MG63 (cell line): ENCODE measurements at places on chromosomes 7 and 10. TPM values are rescaled to one million over a fixed set of nuclear protein-coding genes. Genes with fewer than 3 reads are reported as not detected.

DNA sequence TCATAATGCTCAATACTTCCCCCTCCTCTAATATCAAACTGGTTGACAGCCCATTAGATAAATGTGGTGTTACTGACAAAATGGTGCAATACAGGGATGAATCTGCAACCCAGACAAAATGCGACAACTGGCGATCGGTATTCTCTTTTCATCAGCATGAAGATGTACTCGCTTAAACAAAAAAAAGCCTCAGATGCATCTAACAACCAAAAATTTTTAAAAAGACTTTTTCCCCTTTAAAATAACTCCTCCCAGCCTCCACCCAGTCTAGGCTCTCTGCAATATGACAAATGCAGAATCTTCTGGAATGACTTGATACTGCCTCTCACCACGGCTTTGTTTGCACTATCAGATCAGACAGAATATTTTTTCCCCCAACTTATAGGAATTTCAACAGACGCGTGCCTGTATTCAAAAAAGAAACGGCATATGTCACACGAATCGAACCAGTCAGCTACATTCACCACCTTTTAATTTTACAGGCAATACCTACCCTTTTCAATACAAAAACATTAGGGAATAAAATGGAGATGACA lies 1.2 kb downstream of the YWHAG start:
- DNase-seq = no peak

GRCh38 chr7:143223784-143224183 lies 1.9 kb downstream of the TAS2R40 start:
- DNase-seq = no peak

DNA sequence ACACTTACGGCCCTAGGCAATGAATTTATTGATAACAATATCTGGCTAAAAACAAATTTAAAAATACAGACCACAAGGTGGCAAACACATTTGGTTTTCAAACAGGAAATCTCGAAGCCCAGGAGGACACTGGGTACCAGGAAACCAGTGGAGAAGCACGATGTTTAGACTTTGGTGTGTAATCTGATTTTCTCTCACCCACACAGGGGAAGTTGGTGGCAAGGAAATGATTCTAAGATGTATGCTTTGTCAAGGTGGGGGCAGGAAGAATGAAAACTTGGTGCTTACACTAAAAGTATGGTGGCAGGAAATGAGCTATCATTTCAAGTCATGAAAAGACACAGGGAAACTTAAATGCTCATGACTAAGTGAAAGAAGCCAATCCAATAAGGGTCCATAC lies 113.2 kb upstream of the ANKRD1 start:
- no peak for DNase-seq

DNA sequence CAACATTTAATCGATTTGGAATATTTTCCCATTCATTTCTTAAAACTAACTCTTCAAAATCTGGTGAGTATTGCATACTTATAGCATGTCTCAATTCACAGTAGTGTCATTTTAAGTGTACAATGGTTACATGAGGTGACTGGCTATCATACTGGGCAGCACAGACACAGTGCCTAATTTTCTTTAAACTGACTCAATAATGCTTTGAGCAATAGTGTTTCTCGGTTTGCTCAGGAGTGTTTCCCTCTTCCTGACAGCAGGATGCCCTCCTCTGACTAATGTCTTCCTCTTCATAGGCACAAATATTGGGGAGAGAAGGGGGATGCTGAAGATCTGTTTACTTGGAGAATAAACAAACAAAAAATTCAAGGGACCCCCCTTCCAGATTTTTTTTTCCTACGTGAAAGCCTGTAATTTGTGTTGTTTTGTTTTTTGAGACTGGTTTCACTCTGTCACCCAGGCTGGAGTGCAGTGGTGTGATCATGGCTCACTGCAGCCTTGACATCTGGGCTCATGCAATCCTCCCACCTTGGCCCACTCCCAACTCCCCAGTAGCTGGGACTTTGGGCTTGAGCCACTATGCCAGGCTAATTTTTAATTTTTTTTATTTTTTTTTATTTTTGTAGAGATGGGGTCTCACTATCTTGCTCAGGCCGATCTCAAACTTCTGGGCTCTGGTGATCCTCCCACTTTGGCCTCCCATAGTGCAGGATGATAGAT lies 2.2 kb downstream of the MRC1 start:
- peak; percentile 8 for DNase-seq

The CCDC146 gene
- total RNA-seq = 0.07 TPM in 1 of 2 replicates, not detected in the other

The CFAP70 gene
- total RNA-seq = 2.8 and 4.1 TPM in 2 replicates

The AGAP4 gene
- 0.76 and 2.2 TPM in 2 replicates for total RNA-seq

GRCh38 chr10:72814099-72814790 lies 79.3 kb upstream of the OIT3 start:
- DNase-seq = peak; percentile 61

The PLXNA4 gene
- total RNA-seq = not detected in 2 replicates

The C10orf143 gene
- 2.8 and 3.6 TPM in 2 replicates for total RNA-seq

DNA sequence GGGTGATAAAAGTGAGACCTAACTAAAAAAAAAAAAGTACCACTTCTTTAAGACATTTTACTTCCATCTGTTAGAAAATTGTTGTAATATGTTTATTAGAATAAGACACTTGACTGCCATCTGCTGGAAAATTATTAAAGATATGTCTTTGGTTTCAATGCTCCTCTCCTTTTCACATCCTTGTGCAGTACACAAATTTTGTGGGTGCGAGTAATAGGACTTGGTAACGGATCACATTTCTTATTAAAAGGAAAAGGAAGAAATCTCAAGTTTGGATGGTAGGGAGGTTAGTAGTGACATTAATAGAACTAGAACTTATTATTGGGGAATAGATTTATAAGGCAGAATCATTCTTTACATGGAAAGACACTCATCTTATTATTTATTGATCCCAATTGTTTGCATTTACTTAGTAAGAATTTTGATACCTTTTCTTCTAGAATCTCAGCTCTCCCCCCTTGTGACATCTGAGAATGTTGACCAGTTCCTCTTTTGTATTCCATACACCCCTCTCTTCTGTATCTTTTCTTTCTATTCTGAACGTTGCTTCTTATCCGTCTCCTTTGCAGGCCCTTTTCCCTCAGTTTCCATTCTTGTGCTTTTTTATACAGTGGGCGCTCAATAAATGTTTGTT lies 43.0 kb upstream of the RPA3 start:
- no peak for DNase-seq

- DNase-seq = peak; percentile 52
Observed at GRCh38 chr7:26993816-26994810, 101.7 kb downstream of the HOXA1 start.

GRCh38 chr7:129616530-129616929 lies 5.0 kb downstream of the NRF1 start:
- DNase-seq = no peak

GRCh38 chr10:103932271-103932670 lies 14.3 kb upstream of the STN1 start:
- DNase-seq = no peak

The PTPN12 gene
- total RNA-seq = 11.5 and 15.5 TPM in 2 replicates

DNA sequence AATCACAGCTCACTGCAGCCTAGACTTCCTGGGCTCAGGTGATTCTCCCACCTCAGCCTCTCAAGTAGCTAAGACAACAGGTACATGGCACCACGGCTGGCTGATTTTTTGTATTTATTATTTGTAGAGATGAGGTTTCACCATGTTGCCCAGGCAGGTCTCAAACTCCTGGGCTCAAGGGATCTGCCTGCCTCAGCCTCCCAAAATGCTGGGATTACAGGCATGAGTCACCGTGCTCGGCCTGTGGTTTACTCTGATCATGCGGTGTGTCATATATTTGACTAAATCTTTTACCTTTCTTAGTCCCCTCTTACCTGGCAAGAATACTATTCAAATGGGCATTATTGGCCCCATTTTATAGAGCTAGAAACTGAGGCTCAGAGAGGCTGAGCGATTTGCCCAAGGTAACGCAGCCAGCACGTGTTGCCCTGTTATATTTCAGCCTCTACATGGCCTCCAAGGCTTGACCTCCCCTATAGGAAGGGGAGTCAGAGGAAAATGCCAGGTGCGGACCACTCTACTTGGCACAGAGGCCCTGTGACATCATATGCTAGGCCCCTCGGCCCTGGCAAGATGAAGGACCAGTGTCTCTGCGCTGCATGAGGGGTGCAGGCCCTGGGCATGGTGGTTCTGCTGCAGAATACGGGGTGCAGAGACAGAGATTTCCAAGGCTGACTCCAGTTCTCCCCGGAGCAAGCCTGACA lies 8.2 kb downstream of the ZCCHC24 start:
- peak; percentile 43 for DNase-seq

The HOXA10 gene
- total RNA-seq = 18.0 and 26.7 TPM in 2 replicates

DNA sequence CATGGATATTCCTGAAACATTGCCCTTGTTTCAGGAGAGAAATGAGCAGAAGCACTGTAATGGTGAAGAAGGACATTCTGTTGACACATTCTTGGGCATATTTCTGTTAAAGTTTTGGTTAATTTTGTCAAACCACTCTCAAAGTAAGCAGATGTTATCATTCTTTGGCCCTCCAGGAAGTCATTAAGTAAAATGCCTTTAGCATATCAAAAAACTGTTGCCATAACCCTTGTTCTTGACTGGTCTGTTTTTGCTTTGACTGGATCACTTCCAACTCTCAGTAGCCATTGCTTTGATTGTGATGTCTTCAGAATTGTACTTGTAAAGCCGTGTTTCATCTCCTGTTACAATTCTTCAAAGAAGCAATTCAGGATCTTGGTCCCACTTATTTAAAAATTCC lies 404.3 kb upstream of the LRRTM3 start:
- no peak for DNase-seq

The PTEN gene
- 19.6 and 25.0 TPM in 2 replicates for total RNA-seq

The HTRA1 gene
- total RNA-seq = 26.0 and 40.8 TPM in 2 replicates

The AKR1B15 gene
- total RNA-seq = not detected in 2 replicates

- DNase-seq = no peak
Observed at GRCh38 chr7:130865408-130866236, 131.6 kb upstream of the KLF14 start.

DNA sequence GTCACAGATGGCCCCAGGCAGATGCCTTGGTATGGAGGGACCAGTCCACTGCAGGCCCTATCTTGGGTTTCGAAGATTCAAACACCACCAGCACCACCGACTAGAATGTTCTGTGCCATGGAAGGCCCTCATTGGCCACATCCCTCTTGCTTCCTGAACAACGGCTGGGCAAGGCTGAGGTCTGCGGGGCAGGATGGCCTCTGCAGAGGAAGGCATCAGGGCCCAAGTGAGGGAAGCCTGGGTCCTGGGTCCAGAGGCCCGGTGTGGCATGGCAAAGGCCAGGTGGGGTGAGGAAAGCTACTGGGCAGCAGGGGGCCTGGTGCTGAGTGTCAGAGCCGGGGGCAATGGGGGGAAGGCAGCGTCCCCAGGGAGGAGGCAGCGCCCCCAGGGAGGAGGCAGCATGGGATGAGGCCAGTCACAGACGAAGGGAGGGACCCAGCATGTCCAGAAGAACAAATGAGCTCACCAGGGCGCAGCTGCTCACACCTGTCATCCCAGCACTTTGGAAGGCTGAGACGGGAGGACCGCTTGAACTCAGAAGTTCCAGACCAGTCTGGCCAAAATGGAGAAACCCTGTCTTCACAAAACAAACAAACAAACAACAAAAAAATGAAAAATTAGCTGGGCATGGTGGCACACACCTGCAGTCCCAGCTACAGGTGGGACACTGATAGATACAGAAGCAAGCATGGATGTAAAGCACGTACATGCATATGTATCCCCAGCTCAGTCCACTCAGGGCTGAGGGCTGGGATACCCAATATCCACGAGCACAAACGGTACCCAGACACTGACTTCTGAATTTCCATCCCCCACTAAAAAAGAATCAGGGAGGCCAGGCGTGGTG lies 64.4 kb downstream of the PROSER2 start:
- no peak for DNase-seq

- no peak for DNase-seq
Observed at GRCh38 chr7:57342954-57343353, 107.0 kb upstream of the ZNF716 start.

The PHYHIPL gene
- total RNA-seq = not detected in 2 replicates
